ENCODE measurements at places on chromosomes 13 and 19.
A peak's percentile ranks its signal among the peaks of the same experiment; 100 is the strongest.

DNA sequence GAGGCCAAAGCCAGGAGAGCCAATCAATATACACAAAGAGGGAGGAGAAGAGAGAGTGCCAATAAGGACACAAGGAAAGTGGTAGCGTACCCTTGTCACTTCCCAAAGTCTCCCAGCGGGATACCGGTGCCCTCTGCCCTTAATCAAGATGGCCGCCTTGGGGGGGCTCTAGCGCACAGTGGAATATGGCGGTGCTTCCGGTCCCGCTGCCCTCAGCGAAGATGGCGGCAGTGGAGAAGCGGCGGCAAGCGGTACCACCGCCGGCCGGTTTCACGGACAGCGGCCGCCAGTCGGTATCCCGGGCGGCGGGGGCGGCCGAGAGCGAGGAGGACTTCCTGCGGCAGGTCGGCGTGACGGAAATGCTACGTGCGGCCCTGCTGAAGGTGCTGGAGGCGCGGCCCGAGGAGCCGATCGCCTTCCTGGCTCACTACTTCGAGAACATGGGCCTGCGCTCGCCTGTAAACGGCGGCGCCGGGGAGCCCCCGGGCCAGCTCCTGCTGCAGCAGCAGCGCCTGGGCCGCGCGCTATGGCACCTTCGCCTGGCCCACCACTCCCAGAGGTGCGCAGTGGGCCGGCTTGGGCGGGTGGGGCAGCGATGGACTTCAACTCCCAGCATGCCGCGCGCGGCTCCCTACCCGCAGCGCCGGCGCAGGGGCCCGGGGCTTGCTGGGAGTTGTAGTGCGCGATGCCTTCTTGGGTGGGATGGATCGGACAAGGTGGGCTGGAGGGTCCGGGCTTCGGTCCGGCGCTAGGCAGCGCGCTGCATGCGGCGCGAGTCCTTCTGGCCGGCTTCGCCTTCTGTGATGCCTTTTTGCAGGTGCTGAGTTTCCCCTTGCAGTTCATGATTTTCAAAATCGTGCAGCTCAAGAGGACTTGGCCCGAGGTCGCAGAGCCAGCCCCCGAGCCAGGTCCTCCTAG, at the start of gene TPGS1:
Gene TPGS1, plus strand, starts transcription at position 212 of the 918 bp plus-strand sequence. Its CDS starts 10 bp downstream, at position 222.
- DNase-seq = peak; percentile 100

- DNase-seq = peak; percentile 26
Observed at GRCh38 chr19:30003866-30004265, 61.8 kb downstream of the URI1 start.

DNA sequence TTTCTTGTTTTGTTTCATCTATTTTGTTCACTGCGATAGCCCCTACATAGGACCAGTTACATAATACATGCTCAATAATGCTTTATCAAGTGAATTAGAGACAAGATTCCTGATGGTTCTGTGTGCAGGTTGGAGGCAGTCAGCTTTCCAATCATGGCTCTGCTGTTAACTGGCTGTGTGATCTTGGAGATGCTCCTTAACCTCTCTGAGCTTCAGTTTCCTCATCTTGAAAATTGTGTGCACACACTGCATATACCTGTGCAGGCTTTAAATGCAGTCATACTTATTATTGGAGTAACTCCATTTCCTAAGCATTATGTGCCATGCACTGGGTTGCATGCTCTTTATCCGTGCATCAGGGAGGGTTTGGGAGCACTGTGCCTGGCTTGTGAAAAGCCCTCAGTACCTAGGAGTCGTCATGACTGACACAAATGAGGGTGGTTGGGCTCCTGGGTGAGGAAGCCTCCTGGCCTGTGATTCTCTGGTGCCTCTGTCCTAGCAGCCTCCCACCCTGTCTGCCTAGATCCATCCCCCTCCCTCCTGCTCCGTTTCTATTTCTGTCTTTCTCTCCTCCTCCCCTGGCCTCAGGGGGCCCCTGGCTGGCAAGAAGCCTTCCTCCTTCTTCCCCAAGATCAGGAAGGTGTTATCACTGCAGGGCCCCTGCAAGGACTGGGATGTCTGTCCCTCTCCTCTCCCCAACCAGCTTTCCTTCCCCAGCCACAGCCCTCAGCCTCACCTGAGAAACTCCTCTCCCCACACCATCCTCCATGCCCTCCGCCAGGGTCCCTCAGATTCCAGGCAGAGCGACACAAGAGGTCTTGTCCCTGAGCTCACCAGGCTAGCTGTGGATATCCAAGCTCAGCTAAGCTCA, 8.7 kb downstream of the IFNL1 start:
- DNase-seq = no peak

- DNase-seq = no peak
Observed at GRCh38 chr19:4568886-4569285, 9.4 kb upstream of the SEMA6B start.

DNA sequence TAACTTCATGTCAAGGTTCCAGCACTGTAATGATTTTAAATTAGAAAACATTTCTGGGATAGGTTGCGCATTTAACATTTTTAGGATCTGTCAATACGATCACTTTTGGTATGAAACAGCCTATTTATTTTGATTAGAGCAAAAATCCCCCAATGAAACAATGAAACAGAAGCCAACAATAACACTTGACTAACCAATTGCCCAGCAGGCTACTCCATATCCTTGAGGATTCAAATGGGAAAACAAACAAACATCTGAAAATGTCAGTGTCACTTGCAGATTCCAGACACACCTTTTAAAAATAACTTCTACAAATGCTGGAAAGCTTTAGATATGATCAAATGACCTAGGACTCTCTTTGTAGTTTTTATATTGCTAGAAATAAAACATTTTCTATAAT, 1412.5 kb upstream of the PRR20A start:
- no peak for DNase-seq

DNA sequence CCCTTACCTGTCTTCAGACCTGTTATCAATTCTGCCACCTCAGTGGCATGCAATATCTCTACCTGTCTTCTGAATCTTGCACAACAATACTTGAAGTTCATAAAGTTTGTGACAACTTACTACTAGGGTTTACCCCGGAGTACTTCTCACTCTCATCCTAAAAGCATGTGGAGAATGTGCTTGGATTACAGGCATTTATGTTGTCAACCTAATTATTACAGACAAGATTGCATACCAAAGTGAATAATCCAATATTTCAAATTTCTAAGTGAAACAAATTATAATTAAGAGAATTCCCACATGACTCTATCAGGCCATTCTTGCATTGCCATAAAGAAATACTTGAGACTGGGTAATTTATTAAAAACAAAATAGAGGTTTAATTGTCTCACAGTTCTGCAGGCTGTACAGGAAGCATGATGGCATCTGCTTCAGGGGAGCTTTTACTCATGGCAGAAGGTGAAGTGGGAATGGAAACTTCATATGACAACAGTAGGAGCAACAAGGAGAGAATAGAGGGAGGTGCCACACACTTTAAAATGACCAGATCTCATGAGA, 661.0 kb upstream of the SPRY2 start:
- DNase-seq = no peak

- no peak for DNase-seq
Observed at GRCh38 chr13:70623239-70623638, 515.0 kb upstream of the KLHL1 start.

DNA sequence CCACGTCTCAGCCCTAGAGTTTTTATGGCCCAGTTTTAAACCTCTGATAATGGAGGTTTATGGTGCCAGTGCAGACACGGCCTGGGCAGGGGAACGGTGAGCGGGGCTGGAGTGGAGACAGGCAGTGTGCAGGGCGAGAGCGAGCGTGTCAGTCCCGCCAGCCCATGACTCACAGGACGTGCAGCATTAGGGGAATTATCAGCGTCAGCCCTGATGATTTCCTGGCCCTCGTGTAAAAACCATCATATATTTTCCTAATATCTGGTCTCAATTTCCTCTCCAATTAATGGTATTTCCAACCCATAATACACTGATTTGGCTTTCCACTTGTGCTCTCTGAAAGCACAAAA, 104.6 kb upstream of the VSTM2B start:
- no peak for DNase-seq

DNA sequence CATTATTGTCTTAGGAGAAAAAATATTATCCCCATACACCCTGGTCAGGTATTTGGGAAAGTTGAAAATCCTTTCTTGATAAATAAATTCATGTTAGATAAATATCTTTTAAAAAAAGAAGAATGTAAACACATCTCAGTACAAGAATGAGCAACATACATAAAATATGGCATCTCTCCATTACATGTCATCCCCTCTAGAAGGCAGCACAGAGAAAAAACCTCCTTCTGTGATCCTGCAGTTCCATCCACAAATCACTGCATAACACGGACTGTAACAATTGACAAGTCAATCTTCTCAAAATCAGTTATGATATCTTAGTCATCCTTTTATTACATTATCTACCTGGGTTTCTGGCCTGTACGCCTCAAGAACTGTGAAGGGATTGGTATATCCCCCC, 683.9 kb upstream of the KLHL1 start:
- DNase-seq = no peak

DNA sequence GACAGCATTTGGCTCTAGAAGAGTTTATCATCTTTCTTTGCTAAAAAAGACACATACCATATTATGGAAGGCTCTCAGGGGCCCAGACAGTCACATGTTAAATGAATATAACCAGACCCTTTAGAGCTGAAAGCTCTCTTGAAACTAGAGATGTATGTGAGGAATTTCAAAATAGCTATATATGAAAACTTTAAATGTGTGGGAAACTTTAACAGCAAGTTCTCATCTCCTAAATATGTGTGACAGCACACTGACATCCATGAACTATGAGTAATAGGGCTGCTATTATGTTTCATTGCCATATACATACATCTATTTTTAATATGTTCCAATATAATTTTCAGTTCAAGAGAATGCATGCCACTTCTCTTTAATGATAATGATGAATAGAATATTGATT, 509.5 kb downstream of the GPC6 start:
- no peak for DNase-seq

DNA sequence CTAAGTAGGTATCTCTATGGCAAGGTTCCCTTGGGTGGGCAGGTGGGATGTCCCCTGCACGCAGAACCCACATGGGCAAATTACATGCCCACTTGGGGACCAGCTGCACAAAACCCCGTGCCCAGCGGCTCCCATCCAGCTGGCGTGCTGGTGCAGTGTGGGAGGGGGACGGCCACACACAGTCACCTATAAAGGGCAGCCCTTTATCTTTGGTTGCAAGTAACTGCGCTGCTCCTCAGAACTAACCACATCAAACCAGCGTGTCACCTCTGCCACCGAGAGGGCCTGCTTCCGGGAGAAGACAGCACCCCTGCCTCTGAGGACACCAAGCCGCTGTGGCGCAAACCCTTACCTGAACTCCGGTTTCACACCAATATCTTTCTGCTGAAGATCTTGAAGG, 32.2 kb downstream of the ANKRD27 start:
- DNase-seq = no peak

- no peak for DNase-seq
Observed at GRCh38 chr13:23760000-23760399, 129.2 kb downstream of the MIPEP start.

GRCh38 chr13:36251017-36251416, 36.7 kb upstream of the SOHLH2 start:
- DNase-seq = no peak

Data from NCI-H1417 (cell line).